ENCODE measurements at places on chromosomes 3 and 15.

GRCh38 chr3:41819236-41819635, 142.7 kb downstream of the ULK4 start:
- no peak for DNase-seq

DNA sequence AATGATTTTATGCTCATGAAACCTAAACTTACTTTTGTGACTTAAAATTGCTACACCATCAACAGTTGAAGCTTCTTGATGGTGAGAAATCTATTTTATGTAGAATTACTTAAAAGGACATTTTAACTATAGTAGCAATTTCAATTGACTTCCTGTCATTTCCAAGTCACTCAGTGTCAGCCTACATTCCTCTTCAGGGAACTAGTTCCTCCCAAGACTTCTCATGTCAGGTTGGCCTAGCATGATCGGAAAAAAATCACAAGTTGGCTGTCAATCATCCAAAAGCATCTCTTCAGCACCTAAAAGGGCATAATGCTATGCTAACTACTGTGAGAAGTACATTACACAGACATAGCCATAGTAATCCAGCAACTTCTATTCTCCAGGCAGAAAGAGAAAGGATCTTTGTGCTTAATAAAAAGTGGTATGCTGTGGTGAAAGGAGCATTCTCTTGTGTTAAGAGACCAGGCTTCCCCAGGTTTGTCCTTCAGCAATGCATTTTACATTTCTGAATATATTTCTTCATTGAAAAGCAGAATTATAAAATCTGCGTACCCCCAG, 893.7 kb downstream of the AGBL1 start:
- no peak for DNase-seq

DNA sequence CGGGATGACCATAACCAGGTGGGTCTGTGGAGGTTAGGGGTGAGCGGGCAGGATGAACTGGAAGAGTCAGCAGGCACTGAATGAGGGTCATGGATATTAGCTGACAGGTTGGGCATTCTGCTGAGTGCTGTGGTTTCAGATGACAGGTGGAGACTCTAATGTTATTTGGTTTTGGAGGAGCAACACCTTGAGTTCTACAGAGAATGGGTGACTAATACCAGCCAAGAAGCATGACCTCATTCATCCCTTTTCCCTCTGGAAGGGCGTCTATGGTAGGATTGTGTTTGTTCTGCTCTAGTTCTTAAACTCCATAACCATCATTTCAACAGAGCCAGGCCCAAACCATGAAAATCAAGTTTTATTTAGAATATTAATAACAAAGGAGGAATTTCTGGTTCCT, 550.7 kb upstream of the LMCD1 start:
- no peak for DNase-seq

DNA sequence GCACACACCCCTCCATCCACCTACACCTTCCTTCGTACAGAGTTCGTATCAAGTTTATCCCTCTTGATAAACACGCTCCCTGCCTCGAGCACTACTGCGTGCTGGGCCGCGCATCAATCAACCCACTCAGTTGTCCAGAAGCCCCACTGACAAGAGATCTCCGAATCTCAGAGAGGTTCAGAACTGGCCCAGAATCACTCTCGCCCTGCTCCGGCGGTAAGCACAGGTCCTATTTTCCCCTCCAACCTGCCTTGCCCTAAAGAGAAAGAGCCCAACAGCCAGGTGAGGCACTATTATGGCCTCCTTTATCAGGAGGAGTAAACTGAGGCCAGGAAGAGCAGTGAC, 494 bp upstream of the NISCH start:
- no peak for DNase-seq

DNA sequence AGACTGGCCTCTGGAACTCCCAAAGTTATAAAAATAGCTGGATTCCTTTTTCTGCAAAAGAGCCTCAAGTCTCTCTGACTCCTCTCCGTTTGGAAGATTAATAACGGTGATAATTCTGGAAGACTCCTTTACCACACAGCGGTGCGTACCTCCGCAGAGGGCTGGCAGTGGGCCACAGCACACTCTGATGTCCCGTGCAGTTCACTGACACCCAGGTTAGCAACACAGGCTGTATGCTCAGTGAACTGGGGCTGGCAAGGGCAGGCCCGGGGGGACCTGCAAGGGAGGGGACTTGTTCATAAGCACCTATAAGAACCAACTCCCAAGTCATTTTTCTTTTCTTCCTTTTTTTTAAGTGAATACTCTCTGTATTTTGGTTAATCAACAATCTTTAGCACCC, 120.3 kb upstream of the TJP1 start:
- DNase-seq = no peak

- no peak for DNase-seq
Measured at GRCh38 chr15:101477851-101478362, 11.6 kb downstream of the PCSK6 start.

DNA sequence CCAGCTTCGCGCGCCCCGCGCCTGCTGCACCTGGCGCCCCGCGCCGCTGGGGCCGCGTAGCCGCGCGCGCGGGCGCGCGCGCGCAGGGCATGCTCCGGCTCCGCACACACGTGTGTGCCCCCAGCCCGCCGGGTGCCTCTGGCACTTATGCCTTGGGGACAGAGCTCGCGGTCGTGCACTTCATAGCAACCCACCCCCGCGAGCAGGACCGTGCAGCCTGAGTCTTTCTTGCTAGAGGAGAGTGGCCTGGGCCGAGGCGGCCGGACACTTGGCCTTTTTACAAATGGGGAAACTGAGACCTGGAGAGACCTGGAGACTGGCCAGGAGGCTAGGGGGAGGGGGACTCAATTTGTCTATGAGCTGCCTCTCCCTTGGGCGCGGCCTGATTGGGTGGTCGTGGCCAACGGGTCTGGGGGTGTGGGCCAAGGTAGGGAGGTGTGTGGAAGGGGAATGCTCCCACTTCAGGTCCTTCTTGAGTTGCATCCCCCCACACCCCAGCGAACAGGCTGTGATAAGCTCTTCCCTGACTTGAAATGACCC, 562 bp downstream of the NBEAL2 start:
- DNase-seq = no peak

- no peak for DNase-seq
Measured at GRCh38 chr3:12440927-12441714, 43.2 kb upstream of the TSEN2 start.

DNA sequence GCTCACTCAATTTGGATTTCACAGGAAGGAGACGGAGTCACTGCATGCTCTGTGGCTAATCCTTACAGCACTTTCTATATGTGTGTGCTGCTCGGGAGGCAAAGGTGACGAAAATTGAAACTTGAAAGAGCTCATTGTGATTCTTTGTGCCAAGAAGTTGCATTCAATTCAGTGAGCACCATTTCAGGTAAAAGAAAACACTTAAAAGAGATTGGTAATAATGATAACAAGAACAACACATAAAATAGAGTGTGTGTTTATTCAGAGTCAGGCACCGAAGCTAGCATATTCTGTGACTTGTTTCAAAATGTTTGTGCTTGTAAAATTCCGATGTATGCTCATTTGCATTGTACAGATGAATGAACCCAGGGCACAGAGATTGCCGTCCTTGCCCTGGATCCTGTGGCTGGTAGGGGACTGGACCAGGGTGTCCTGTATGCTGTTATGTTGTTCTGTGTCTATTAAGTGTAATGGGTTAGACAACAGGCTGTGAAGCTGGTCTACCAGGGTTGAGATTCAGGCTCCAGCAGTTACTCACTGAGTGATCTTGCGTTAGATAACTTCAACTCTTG, 193.3 kb upstream of the PROK2 start:
- DNase-seq = no peak

DNA sequence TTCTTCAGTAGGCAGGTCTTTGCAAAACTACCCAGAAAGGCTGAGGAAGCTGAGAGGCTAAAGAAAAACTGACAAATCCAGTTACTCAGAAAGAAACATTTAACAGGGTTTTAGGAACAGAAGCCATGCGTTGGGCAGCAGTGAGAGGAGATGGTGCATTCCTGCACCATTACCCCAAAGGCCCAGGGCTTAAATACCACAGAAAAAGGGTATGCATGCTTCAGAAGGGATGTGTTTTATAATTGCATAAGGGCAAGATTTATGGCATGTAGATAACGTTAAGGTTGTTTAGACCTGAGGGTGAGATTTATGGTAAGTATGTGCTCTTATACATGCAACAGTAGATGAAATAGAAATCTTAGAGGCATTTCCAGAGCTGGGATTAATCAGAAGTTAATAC, 10.0 kb downstream of the C3orf52 start:
- DNase-seq = no peak

- DNase-seq = no peak
Measured at GRCh38 chr3:159788291-159788690, 200.3 kb upstream of the IL12A start.

DNA sequence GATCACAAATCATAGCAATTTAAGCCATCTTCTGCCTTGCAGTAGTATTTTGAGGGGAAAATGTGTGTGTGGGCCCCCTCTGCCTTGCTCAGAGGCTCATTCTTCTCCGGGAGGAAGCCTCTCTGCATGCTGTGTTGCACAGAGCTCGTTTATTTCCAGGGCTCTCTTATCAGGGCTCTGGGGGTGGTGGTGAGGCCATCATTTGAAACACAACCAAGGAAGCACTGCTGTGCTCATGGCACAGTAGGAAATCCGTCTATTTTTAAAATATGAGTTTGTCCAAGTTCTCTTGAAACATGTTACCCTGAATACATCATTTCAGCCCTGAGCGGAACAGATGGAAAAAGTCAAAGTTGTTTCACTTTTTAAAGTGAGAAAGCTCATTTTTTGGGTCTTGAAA, 369.0 kb upstream of the CFAP20DC start:
- no peak for DNase-seq

DNA sequence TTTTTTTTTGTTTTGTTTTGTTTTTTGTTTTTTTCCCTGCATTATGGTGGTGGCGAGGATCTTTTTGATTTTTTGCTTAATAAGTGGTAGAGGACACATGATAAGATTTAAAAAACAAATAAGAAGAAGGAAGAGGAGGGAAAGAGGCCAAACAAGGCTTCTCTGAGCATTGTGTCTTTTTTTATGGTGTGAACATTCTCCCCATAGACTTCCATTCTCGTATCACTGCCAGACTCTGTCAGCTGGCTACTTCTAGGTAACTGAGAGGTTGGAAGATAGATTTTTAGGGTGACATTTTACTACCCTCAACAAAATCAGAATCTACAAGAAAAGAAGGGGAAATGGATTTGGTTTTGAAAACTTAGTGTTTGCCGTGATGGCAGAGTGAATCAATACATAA, 3.8 kb downstream of the NLGN1 start:
- no peak for DNase-seq

DNA sequence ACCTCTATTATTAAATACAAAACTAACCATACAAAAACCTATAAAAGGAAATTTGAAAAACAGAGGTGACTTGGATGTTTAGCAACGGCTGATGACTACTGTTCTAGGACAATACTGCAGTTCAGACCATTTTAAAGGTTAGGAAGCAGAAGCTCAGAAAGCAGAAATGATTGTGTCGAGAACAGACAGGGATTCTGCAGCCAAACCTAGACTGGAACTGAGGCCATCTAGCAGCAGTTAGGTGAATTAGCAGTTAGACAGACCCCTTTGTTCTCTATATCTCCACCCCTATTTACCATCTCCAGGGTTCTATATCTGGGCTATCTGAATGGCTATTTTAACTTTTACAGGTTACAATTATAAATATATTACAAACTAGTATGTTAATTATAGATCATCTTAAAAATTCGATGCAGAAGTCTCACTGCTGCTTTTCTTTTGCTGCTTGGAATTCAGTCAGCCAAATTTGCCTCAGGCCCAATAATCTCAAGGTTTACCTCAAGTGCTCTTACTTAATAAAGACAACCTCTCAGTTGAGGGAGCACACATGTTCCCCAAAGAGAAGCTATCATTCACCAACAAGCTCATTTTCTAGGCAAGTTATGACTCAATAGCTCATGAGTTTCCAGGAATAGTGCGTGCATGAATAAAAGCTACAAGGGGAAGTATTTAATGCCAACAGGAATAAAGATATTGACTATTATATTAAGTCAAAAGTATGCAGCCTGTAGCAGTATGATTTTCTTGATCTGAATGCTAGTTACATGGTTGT, 9.3 kb upstream of the IL1RAP start:
- DNase-seq = no peak

DNA sequence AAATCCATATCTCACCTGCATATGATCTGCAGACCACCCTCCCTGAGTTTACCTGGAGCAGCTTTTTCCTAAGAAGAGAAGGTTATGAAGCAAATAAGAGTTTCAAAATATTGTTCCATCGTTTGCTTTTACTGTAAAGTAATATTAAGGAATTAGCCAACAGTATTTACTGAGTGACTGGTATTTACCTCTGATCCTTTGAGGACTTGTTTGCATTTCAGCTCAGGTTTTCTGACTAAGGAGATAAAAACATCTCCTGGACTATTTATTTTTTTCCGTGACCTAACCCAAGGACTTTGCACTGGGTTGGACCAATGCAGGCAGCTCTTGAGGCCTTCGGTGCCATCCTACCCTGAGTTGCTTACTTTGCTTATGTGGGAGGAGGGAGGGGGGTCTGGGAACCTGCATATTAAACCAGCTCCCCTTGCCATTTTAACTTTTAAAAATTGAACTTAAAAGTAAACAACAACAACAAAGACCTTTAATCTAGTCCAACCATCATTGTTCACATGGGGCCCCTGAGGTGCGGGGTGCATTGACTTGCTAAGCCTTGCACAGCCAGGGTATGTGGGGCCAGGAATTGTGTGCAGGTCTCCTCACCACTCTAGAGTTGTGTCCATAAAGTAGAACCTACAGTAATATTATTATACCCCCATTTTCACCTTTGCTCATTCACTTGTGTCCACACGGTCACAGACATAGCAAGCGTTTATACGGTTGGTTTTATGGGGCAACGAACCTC, 39.3 kb downstream of the TRAK1 start:
- DNase-seq = no peak

GRCh38 chr3:13645801-13646637, 97.1 kb downstream of the FBLN2 start:
- DNase-seq = no peak

DNA sequence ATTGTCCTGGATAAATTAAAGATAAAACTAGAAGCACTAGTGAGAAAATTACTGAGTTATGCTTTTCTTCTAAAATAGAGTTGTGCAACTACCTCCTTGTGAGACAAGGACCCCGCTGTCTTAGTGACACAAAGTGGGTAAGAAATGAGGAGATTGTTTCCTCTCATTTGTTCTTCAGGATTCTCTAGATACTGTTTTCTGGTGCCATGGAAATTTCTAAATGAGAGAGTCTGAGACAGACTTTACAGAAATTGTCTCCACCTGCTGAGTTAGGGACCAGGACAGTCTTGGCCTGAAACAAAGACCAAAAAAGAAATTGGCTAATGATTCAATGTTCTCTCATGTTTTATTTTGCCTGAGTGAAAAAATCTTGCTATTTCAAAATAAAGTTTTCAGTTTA, 427.5 kb downstream of the TUSC7 start:
- DNase-seq = no peak

- no peak for DNase-seq
Measured at GRCh38 chr3:46276497-46277099, 34.3 kb downstream of the CCR3 start.
